ENCODE measurements at places on chromosomes 12 and 14. TPM values are rescaled to one million over a fixed set of nuclear protein-coding genes. Genes with fewer than 3 reads are reported as not detected.
A peak's percentile ranks its signal among the peaks of the same experiment; 100 is the strongest.

- DNase-seq = no peak
Measured at GRCh38 chr14:83467811-83468210, 1934.2 kb upstream of the SEL1L start.

DNA sequence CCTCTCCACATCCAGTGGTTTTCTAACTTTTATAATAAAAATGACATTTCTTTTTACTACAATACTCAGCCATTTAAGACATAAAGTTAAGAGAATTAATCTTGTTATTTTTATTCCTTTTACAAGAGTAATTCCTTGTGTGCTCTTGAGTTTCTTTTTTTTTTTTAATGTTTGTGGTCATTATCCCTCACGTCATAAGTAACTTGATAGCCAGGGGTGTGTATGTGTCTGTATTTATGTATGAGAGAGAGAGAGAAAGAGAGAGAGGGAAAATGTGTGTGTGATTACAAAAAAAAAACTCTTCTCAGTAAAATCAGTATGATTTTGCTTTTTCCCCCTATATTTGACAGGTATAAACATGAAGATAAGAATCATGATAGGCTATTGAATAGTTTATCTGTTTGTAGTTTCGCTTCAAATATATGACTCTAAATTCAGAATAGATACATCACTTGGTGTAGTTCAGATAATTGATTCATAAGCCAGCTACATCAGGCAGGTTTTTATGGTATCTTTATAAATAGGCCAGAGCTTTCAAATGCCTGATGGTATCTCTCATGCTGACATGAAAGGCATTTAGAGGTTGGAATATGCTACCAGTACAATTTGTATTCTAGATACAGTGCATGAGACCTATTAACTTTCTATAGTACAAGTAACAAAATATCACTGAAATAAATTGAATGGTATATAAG is 34.9 kb downstream of the RERGL start:
- DNase-seq = peak; percentile 44

ASPG gene
- total RNA-seq = 0.34 TPM

- no peak for DNase-seq
Measured at GRCh38 chr12:2775431-2775830, 19.3 kb upstream of the FKBP4 start.

DNA sequence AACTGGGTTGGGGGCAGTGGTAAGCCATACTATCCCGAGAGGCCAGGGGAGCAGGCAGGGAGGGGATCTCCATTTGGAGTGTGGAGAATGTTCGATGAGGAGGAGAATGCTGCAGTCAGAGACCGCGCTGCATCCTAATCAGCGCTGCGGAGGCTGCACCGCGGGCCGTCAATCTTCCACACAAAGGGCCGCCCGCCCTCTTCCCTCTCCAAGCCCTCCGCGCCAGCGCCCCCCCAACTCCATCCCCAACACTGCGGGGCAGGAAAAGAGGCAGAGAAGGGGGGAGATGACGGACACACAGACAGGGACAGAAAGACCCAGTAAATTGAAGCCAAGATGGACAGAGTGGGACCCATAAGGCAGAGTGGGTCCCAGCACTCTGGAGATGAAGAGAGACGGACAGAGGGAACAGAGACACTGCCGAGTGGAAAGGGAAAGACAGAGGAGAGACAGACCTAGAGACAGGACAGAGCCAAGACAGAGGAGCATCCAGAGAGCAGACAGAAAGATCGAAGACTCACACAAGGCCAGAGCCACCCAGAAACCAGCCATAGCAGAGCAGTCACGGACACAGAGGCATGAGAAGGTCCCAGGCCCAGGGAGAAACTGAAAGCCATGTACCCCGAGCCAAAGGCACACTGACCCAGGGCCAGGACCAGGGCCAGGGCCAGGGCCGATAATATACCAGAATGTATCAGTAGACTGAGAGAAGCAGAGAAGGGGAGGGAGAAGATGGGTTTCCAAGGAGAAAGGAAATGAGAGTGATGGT is 3.5 kb downstream of the CISTR start:
- DNase-seq = no peak

DNA sequence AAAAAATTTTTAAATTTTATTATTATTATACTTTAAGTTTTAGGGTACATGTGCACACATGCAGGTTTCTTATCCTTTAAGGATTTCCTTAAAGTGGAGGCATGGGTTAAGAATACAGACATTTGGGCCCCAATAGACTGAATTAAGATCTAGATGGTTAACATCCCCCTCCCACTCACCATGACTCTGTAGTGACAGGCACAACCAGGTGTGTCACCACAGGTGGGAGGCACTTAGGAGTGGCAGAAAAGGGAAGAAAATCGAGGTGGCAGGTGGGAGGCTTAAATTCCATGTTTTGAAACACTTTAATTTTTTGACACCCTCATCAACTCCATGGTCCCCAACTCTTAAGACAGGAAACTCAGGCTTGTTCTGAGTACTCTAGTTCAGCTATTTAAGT is 37.6 kb upstream of the GRIP1 start:
- DNase-seq = no peak

CPNE6 gene
- not detected for total RNA-seq

GUCY2C gene
- not detected for total RNA-seq

GRCh38 chr12:105522166-105522825 is 191.8 kb downstream of the C12orf75 start:
- no peak for DNase-seq

STYK1 gene
- 1.7 TPM for total RNA-seq

CHST11 gene
- 3.4 TPM for total RNA-seq

P2RX2 gene
- total RNA-seq = not detected

Measured in LHCN-M2 (cell line).